Activated B cell treated with CpG ODN at 0.5 μM for 24 hours (primary cell): ENCODE measurements at places on chromosomes 2 and 18.

DNA sequence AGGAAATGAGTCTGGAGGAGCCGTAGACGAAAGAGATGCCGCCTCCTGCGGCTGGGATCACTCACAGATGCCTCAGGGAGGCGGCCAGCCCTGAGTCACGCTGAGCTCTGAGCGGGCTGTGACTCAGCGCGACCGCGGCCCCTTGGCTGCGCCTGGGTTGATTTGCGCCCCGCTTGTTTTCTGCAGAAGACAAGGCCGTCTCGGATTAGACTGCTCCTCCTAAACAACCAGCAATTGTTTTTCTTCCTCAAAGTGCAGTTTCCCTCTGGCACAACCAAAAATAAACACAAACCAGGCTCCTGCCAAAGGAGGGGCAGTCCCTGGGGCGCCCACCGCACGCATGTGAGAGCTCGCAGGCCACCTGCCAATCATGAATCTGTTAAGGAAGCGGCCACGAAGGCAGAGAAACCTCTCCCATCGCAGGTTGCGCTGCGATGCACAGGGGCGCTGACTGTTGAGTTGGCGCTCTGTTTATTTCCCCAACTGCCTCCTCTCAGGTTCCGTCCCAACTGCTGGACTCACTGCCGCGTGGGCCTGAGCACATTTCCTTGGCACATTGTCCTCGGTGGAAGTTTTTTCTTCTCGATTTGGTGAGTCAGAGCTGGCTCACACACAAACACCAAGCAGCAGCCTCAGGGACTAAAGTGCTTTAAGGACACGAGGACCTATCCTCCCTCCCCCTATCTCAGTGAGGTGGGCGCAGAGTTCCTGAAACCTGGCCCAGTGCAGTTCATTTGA, 85.2 kb upstream of the NDUFV2 start:
- peak; percentile 50 for DNase-seq

GRCh38 chr2:188333751-188334524, 42.3 kb downstream of the GULP1 start:
- DNase-seq, result no peak

DNA sequence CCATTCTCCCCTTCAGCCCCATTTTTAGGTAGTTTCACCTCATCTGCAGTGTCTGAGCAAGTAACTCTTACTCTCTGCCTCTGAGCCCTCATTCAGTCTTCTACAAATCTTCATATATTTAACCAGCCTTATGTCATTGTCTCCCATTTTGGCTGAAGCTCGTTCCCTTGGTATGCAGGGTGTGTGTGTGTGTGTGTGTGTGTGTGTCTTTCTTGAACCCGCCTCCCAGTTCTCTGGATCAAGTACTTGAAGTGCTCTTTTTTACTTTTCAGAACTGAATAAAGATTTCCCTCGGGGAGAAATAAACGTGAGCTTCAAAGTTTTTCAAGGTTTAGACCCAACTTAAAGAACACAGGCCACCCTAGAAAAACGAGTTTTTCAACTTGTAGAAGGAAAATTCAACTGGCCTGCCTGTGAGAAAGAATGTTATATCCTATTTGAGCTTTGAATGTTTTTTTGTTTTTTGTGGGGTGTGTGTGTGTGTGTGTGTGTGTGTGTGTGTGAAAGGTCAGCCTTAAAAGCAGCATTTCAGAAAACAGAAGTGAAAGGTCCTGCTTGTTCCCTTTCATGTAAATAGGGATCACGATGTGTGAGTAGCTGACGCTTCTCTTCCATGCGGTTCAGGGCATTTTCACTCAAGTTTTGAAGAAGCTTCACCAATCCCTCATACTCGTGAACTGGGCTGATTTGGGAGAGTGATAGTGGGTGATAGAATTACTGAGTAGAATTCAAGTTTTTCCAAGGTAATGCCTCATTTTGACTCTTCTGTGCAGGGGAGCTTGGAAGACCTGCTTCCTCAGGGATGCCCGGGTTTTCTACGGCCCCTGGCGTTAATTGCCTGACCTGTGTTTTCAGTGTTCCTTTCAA, 50.6 kb upstream of the EML6 start:
- DNase-seq, result no peak

DNA sequence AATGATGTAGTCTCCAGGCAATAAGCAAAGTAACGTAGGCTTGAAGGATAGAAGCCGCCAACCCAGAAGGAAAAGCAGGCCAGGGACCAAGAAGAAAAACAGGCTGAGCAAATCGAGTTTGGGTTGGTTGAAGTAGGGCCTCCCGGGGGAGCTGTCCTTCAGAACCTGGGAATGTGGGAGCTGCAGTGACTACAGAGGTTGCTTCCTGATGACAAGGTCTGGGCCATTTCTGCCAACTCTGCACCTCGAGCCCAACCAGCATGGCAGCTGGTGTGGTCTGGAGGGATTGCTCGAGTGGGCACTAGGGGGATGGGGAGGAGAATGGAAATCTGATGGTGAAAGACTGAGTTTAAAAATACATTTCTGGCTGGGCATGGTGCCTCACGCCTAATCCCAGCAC, 14.1 kb downstream of the ACMSD start:
- DNase-seq, result no peak

DNA sequence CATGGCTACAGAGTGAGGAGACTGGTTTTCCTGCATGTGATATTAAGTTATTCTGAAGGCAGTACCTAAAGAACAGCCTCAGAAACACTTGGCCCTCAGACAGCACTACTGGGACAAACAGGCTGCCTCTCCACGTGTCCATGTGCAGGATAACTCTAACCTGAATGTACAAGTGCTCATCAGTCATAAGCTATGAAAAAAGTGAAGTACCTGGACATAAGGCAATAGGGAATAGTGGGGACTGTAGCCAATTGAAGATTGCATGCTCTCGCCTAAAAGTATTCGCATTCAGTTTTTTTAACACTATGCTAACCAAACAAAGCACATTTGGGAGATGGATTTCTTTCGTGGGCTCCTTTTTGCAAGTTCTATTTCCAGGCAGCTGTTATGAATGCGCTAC, 33.0 kb downstream of the SLC14A1 start:
- no peak for DNase-seq

- no peak for DNase-seq
Measured at GRCh38 chr2:227007148-227007547, 156.9 kb downstream of the COL4A4 start.

DNA sequence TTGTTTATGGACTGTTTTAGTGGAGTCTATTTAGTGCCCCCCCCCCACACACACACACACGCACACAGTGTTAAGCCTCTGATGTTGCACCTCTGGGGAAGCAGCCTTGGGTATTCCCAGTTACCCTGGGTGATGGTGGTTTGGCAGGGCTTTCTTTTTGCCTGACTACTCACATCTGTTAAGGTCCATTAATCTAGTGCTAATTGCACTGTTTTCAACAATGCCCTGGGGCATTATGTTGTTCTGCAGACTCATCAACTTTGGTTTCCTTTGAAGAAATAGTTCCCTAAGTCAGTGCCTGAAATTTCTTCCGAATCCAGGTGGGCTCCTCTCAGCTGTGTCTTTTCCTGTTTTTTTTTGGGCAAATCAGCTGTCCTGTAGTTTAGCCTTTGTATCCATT, 34.7 kb downstream of the SPOPL start:
- DNase-seq, result no peak

DNA sequence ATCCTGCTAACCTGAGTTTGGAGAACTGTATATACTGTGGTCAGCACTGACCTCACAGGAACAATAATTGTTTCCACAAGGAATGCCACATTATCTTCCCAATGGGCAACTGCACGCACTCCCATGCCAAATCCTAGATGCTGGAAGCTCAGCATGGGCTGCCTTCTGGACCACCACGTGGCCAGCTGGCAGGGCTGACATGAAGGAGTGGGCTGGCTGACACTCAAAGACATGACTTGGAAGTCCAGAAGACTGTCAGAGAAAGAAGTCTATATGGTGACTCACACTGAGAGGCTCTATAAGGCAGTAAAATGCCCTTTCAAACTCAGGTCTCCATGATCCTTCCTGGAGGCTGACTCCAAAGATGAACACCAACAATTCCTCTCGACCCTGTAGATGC, 98.4 kb upstream of the RNF152 start:
- DNase-seq, result no peak

DNA sequence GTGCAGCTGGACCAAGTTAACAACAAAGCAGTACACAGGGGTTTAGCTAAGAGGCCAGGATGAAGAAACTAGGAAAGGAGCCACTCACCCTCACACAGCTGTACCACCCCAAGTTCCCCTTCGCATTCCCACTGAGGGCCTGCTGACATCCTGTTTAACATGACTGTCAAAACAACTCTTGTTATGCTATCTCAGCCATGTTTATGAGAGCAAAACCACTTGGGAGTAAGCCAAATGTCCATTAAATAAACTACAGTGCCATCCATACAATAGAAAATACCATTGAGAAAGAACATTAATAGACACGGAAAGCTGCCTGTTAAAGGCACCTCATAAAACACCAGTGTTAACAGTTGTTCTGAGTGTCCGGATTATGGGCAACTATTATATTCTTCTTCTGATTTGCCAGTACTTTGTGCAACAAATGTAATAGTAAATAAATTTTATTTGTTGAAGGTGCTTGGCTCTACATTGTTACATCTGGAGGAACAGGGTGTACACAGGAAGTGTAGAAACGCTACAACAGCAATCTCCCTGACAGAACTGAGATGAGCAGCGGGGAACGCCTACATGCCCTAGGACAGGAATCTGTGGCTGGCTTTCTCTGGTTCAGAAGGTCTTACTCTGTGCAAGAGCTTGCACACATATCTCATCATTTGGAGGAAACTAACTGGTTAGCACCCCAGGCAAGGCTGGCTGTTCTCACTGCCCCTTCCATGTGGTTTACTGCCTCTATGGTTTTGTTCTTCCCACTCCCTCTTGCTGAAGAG, 85.6 kb downstream of the EHD3 start:
- no peak for DNase-seq

GRCh38 chr2:154495455-154495868, 203.0 kb upstream of the KCNJ3 start:
- DNase-seq, result no peak

DNA sequence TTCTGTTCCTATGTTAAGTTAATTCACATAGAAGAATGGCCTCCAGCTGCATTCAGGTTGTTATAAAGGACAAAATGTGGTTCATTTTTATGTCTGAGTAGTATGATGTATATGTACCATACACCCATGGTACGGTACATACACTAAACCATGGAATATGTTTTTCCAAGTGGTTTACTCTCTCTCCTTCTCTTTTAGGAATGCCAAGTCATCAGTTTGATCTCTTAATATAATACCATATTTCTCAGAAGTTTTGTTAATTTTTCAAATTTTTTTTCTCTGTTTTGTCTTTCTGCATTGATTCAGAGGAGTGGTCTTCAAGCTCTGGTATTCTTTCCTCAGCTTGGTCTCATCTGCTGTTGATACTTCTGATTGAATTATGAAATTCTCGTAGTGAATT, 230.9 kb downstream of the DSEL start:
- no peak for DNase-seq

DNA sequence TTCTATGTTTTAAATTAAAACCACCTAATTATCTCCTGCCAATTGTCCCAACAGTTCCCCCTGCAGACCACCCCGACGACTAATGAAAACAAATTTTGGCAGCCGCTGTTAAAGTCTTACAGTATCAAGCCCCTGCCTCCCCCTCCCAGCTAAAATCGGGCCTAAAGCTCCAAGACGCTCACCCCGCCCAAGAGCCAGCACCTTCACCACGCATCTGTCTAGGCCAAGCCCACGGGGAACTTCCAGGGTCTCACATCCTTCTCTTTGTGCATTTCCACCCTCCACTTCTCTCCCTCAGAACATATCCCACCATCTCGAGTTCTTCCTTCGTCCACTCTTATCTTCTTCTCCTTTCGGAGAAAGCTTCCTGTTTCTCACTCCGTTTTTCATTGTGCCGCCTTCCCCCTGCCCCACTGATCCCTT, 445 bp downstream of the PRPF40A start:
- no peak for DNase-seq

DNA sequence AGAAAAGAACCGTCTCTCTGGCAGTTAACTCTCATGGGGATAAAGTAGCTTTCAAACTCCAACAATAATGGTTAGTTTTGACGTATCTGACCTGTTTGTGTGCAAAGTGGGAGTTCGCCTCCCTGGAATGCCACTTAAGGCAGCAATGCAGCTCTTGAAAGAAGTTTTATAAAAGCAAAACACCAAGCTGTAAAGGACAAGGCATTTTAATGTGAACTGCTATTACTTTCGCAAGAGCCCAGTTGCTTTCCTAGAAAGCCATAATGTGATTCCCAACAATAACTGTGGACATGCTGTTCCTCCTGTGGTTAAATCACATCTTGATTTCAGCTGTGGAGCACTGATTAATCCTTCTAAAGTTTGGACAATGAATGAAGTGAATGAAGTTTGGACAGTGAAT, 303.7 kb downstream of the PTPRM start:
- DNase-seq, result no peak
